ENCODE measurements at places on chromosomes 6 and 20.

- DNase-seq: no peak
These were observed 234.9 kb downstream of the BCKDHB start for GRCh38 chr6:80341330-80341729.

GRCh38 chr6:1615151-1615852, 5.6 kb downstream of the FOXC1 start:
- no peak for DNase-seq

- no peak for DNase-seq
These were observed 283.4 kb downstream of the HAO1 start for GRCh38 chr20:7656687-7657467.

- DNase-seq: no peak
These were observed 861 bp downstream of the PPP1R14C start for GRCh38 chr6:150143516-150144293.

GRCh38 chr20:41726727-41727126, 108.5 kb upstream of the CHD6 start:
- DNase-seq: no peak

- no peak for DNase-seq
These were observed 116.6 kb upstream of the RPS6KA2 start for GRCh38 chr6:166743406-166744222.

DNA sequence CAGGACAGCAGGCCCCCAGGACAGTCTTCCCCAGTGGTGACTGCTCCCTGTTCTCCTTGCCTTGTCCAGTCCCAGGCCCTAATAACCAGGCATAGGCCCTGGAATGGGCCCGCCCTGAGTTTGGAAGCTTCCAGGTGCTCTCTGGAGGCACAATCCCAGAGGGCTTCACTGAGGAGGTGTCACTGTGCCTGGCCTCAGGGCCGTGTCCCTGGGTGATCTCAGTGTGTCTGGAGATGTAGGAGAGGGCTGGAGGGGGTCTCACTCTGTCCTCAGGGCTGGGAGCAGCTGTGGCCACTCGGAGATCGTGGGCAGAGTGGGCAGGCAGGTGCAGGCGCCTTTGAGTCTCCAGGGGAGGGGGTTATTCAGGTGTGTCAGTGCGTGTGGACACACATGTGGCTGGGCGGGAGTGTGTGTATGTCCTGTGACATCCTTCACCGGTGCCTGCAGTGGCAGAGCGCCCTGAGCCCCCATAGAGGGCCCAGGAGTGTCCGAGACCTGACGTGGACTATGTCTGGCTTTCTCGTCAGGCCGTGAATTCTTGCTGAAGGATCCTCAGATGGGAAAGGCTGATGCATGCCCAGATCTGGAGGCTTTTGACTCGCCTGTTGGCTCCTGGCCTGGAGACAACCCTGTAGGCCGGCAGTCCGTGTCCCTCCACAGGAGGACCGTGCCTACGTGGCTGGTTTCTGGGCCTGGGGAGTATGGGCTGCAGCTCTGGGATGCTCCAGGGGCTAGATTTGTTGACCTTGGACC, 5.5 kb upstream of the NPBWR2 start:
- no peak for DNase-seq

- DNase-seq: no peak
These were observed 26.2 kb downstream of the TULP4 start for GRCh38 chr6:158338311-158339112.

DNA sequence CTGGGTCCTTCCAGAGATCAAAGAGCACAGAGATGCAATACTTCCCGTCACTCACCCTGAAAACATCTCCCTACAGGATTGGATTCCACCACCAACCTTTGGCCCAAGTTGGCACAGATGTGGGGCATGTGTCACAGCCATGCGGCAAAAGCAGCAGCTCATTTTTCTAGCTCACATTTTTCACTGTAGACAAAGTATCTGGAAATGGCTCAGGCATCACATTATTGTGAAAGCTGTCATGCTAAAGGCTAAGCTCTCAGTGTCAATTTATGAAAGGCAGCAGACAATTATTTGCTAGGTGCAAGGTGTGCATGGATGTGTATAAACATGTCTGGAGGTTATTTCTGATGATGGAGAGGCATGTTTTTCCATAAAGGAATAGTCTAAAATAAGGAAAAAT, 248.8 kb upstream of the PRND start:
- DNase-seq: no peak

DNA sequence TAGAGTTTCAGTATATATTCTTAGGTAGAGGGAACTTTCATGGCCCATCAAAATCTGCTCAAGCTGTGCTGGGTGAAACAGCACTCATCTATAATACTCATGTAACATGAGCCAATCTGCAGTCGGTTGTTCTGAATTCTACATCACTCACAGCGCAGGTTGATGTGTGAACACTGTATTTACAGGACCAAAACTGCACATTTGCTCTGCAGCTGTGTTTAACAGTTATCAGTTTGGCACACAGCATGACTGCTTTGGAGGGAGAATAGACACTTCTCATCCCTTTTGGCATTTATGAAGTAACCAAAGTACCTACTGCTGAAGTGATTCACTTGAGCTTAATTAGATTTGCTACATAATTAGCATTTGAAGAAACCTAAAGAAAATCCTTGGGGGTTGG, 225.1 kb downstream of the BCKDHB start:
- no peak for DNase-seq

- no peak for DNase-seq
These were observed 57.7 kb downstream of the DHX35 start for GRCh38 chr20:39019805-39020325.

- DNase-seq: peak; percentile 14
These were observed 33.9 kb downstream of the SLC17A4 start for GRCh38 chr6:25788305-25788922.

GRCh38 chr20:14337400-14338171, at the start of gene FLRT3:
TSS of gene FLRT3 (minus strand) at chr20:14337612. CDS start at chr20:14327506, 10,106 bp downstream.
- DNase-seq: peak; percentile 96

DNA sequence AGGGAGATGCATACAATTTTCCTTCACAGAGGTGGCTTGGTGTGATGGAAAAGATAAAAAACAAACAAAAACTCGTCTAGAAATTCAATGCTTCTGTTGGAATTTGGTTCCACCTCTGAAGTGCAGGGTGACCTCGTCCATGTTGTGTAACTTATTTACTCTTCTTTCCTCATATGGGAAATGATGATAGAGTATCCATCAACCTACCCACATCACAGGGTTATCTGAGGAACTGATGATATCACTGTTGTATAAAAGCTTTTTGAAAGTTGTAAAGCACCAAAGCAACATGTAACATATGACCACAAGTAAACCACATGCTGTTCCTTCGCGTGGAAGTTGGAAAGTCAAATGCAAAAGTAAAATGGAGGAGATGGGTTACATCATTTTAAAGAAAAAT, 212.0 kb upstream of the SGK1 start:
- no peak for DNase-seq

DNA sequence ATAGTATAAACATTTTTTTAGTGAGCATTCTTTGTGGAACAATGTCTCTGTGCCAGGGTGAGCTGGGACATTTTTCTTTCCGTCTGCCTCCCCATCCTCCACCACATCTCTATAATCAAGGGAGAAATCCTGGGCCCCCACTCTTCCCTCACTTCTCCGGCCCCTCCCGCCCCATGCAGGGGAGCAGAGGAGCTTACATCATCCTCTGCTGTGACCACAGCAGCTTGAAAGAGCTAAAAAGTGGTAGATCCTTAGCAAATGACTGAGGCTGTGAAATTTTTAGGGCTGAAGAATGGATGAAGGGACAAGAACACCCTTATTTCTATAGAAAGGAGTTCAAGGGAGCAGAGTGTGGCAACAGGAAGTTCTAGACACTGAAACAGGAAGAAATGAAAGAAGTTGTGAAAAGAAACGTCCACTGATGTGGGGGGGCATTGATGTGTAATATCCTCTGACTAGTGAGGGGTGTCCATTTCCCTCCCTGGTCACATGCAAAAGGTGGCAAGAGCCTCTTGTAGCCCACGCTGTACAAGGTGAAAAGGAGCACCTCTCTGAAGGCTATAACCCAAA, 380.3 kb upstream of the JARID2 start:
- no peak for DNase-seq

DNA sequence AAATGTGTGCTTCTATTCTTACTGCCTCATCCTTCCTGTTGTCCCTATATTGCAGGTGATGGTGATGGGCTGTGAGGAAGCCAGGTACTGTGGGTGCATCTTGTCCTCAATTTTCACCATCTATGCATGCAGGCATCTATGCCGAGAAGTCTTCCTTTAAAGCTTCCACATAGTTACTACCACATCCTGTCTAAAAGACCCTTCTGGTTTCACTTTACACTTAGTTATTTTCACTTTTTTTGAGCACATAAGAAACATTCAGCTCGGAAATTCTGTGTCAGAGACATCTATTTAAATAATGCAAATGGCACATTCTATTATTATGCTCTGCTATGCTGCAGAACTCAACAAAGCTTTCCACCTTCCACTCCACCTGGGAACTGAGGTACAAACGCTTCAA, 28.2 kb upstream of the FABP7 start:
- DNase-seq: no peak

GRCh38 chr6:25035512-25036435, 100.0 kb upstream of the RIPOR2 start:
- no peak for DNase-seq
